Fibroblast of skin of right biceps (primary cell): ENCODE measurements at places on chromosomes 3 and 15.

DNA sequence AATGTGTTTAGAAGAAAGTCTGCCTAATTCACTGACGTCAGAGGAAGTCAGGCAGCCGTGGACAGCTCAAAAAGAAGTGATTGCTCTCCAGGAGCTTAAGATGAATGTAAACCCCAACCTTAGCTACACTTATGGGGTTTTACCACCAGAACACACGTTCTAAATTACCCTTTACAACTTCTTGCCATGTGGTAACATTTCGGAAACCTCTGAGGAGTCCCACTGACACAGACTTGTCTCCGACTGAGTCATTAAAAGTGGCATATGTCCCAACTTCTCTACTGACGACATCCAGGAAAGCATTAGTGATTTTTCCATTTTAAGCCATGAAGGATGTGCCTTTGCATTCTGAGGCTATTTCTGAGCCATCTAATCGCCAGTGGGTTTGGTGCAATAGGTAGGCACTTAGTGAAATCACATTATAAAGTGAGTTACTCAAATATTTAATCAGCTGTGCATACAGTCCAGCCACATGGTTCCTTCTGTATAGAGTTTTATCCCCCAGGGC is 32.4 kb downstream of the C2CD4A start:
- peak; percentile 95 for DNase-seq

GRCh38 chr15:69538379-69538778 is 85.8 kb downstream of the RPLP1 start:
- DNase-seq = no peak

- DNase-seq = peak; percentile 91
Observed at GRCh38 chr15:32843219-32843815, 125.5 kb downstream of the GREM1 start.

DNA sequence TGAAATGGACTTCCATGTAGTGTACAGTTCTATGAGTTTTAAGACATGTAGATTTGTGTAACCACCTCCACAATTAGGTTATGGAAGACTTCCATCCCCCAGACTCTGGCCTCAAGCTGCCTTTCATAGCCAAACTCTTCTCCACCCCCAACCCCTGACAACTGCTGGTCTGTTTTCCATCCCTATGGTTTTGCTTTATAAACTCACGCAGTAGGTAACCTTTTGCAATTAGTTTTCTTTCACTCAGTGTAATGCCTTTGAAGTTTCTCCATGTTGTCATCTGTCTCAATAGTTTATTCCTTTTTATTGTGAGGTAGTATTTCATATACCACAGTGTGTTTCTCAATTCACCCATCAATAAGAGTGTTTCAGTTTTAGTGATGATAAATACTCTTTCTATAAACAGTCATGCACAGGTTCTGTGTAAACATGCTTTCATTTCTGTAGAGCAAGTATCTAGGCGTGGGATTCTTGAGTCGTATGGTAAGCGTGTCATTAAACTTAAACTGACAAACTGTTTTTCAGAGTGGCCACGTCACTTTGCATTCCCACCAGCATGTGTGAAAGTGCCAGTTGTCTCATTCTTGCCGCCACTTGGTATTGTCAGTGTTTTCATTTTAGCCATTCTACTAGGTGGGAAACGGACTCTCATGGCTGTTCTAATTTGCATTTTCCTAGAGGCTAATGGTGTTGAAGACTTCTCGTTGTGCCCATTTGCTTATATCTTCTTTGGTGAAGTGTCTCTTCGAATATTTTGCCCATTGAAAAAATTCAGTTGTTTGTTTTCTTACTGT is 47.3 kb upstream of the ALDH1A3 start:
- no peak for DNase-seq

GRCh38 chr3:157533298-157534070 is 30.3 kb upstream of the VEPH1 start:
- DNase-seq = peak; percentile 92

GRCh38 chr3:80152692-80153091 is 384.9 kb upstream of the ROBO1 start:
- no peak for DNase-seq

- no peak for DNase-seq
Observed at GRCh38 chr3:47228088-47228487, 54.5 kb downstream of the KIF9 start.
